Smooth muscle cell of bladder (primary cell): ENCODE measurements at places on chromosomes 6 and 20. TPM values are rescaled to one million over a fixed set of nuclear protein-coding genes. Genes with fewer than 3 reads are reported as not detected.

The CGA gene
- total RNA-seq: 0.09 TPM in 1 of 2 replicates, not detected in the other

The HLA-DMA gene
- 1.8 and 2.1 TPM in 2 replicates for total RNA-seq

The SLC13A3 gene
- total RNA-seq: 2.7 and 4.9 TPM in 2 replicates

The NECAB3 gene
- 24.0 and 33.2 TPM in 2 replicates for total RNA-seq

The GRM1 gene
- total RNA-seq: under 0.01 TPM in 2 replicates

The PCK1 gene
- total RNA-seq: 0.14 TPM in 1 of 2 replicates, not detected in the other

The TFEB gene
- total RNA-seq: 1.8 and 2.6 TPM in 2 replicates

The HIVEP1 gene
- 9.2 and 11.2 TPM in 2 replicates for total RNA-seq

The THBS2 gene
- total RNA-seq: 423 and 1,330 TPM in 2 replicates
